Tongue (tissue), 3 donors: ENCODE measurements at places on chromosomes 6 and 20. TPM values are rescaled to one million over a fixed set of nuclear protein-coding genes. Genes with fewer than 3 reads are reported as not detected.

GRCh38 chr6:5617179-5617578 lies 355.9 kb downstream of the FARS2 start:
- DNase-seq: peak; percentile 19

- no peak for DNase-seq
Measured at GRCh38 chr20:15627501-15627903, 945.7 kb downstream of the KIF16B start.

DNA sequence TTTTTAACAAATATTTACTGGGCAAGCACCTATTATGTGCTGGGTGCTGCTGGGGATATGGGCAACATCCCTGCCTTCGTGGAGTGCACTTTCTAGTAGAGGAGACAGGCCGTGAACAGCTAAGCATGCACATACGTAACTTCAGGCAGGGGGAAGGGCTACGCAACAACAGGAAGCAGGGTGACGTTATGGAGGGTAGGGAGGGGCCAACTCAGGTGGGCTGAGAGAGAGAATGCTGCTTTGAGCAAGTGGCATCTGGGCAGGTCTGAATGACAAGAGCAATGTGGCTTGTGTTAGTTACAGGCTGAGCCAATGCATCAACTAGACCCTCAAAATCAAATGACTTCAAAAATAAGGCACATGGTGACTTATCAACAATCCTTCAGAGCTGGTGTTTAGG lies 112.1 kb downstream of the CDC5L start:
- DNase-seq: no peak

- no peak for DNase-seq
Measured at GRCh38 chr6:107120404-107120803, 5.1 kb upstream of the BEND3 start.

DNA sequence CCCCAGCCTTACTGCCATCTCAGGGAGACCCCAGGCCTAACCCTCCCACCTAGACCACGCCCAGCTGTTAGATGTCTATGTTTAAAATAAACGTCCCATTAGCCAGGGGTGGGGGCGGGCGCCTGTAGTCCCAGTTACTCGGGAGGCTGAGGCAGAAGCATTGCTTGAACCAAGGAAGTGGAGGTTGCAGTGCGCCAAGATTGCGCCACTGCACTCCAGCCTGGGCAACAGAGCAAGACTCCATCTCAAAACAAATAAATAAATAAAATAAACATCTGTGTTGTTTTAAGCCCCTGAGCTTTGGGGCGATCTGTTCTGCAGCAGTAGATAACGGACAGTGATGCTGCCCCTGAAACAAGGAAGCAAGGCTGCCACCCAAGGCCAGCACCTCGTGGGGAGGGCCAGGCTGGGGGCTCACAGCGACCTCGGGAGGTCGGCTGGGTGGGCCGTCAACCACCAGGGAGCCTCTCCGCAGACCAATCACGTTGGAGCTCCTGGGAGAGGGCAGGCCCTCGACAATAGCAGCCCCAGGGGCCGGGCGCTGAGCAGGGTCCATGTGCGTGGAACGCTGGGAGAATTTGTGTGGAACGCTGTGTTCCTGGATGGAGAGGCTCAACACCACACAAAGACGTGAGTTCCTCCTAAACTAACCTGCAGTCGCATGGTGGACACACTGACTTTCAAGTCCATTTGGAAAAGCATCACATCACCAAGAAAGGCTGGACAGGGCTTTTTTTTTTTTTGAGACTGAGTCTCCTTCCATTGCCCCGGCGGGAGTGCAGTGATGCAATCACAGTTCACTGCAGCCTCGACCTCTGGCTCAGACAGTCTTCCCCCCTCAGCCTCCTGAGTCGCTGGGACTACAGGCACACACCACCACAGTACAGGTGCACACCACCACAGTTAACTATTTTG lies 1.0 kb upstream of the HELZ2 start:
- no peak for DNase-seq

- peak; percentile 59 for DNase-seq
Measured at GRCh38 chr6:21998582-21998981, 298.3 kb downstream of the PRL start.

DNA sequence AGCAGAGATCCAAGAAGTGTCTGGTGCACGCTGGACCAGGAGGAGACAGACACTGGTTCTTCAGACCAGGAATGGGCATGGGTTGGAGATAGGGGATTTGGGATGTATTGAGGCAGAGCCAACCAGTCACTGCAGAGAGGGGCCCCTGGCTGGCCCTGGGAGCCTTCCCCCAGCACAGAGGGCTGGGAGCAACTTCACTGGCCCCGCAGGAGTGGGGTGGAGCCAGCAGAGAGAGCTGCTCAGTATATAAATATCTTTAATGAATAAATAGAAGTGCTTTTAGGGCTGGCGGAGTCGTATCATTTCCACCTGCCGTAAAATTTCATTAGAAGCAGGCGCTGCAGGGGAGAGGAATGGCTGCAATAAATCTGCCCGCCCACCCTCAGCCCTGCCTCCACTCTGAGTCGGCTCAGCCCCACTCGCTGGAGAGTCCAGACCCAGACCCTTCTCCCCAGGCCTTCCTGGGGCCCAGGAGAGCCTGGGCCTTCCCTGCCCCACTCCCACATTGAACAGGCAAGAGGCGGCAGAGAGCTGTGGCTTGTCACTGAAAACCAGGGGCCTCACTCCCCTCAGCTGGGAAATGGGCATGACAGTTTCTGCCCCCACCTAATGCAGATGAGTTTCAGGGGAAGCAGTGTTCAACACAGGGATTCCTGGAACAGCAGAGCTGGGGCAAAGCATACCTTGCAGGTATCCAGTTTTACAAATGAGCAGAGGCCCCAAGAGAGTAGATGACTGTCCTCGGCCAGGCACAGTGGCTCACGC lies 23.9 kb upstream of the VSTM2L start:
- peak; percentile 62 for DNase-seq

DNA sequence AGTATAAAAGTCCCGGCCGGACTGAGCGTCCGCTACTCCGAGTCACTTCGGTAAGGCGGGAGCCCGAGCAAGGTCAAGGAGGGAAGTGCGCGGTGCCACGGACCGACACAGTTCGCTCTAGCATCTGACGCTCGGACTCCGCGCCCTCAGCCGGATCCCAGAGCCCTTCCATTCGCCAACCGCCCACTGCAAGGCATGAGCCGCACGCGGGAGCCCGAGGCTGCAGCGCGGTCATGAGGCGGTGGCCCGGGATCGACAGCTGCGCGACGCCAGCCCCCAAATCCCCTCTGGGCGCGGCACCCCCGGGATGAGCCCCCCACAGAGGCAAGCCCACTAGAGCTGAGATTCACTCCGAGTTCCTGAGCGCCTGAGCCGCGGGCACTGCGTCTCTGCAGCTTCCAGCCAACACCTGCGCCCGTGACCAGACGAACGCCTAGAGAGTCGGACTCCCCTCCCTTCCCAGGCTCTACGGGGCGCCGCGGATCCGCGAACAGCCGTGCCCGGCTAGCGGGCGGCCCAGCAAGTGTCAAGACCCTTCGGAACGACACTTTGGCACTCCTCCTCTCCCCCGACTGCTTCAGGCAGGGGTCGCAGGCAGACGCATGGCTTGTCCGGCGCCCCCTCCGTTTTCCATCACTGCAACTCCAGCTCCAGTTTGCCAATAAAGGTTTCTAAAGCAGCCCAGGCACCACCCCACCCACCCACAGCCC lies 725 bp upstream of the ISM1 start:
- DNase-seq: peak; percentile 61

DNA sequence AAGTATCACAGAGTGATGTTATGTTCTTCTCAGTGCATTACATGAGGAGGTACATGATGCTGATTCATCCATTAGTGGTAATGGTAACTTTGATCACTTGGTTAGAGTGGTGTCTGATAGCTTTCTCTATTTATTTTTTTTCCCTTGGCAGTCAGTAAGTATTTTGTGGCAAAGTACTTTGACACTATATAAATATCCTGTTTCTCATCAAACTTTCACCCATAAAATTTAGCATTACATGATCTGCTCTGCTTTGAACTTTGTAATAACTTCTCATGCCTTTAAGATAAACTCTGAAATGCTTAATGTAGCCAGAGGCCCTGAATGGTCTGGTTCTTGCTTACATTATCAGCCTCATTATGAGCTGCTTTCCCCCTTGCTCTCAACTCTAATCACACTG lies 127.9 kb downstream of the MBOAT1 start:
- DNase-seq: no peak

- no peak for DNase-seq
Measured at GRCh38 chr6:99602520-99603420, 3.9 kb upstream of the PRDM13 start.

- no peak for DNase-seq
Measured at GRCh38 chr6:89144354-89144906, 1.4 kb upstream of the PM20D2 start.

GRCh38 chr6:121436274-121436857 lies 920 bp downstream of the GJA1 start:
- peak; percentile 57 for DNase-seq

SNPH gene
- total RNA-seq: 5.7 TPM

DNA sequence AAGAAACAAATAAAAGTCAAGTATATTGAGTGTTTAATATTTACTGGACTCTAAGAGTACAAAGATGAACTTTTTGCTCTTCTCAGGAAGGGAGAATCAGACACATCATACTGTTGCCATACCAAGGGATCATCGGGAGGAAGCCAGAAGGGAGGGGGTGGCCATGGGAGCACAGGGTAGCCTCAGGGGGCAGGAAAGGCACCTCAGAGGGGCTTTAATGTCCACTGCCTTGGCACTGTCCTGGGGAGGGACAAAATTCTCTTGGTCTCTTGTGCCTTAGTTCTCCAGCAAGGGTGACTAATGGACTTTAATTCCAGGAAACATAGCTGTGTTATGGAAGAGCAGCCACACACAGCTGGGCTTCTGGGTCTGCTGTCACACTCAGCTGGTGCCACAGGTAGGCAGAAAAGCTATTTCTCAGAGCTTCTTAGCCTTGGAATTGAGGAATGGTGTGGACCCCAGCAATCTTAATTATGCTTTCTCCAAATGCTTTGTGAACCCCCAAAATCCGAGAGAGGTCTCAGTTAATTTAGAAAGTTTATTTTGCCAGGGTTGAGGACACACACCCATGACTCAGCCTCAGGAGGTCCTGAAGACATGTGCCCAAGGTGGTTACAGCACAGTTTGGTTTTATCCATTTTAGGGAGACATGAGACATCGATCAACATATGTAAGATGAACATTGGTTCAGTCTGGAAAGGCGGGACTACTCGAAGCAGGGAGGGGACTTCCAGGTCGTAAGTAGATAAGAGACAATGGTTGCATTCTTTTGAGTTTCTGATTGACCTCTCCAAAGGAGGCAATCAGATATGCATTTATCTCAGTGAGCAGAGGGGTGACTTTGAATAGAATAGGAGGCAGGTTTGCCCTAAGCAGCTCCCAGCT lies 53.2 kb downstream of the MRAP2 start:
- DNase-seq: no peak

GRCh38 chr6:11211254-11211653 lies 21.2 kb downstream of the NEDD9 start:
- DNase-seq: no peak

DNA sequence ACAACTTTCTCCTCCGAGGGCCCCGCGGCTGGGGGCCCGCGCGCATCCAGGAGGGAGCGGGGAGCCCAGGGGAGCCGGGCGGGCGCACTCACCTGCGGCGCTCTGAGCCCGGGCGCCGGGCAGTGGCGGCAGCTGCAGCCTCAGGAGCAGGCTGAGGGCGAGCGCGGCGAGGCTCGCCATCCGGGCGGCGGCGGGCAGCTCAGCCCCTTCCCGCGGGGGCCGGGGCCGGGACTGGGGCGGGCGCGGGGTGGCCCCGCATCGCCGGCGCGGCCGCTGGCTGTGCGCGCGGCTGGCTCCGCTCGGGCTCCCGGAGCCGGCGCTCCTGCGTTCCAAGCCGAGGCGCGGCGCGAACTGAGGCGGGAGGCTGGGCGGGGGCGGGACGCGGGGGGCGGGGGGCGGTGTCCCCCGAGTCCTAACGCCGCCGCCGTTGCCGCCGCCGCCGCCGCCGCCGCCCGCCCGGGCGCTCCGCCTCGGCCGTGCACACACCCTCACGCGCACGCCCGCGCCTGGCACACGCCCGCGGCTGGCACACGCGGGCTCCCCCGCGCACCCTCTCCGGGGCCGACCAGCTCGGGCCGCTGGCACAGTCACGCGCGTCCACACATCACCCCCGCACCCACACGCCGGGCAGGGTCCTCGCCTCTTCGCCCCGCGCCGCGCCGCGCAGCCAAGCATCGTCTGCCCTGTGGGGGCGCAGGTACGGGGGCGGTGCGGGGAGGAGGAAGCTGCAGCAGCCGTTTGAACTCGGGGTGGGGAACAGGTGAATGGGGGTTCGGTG lies at the start of gene PTPRT:
PTPRT (minus strand) TSS at position 353 of the 778 bp plus-strand sequence; CDS start at position 180, 173 bp downstream.
- no peak for DNase-seq

DNA sequence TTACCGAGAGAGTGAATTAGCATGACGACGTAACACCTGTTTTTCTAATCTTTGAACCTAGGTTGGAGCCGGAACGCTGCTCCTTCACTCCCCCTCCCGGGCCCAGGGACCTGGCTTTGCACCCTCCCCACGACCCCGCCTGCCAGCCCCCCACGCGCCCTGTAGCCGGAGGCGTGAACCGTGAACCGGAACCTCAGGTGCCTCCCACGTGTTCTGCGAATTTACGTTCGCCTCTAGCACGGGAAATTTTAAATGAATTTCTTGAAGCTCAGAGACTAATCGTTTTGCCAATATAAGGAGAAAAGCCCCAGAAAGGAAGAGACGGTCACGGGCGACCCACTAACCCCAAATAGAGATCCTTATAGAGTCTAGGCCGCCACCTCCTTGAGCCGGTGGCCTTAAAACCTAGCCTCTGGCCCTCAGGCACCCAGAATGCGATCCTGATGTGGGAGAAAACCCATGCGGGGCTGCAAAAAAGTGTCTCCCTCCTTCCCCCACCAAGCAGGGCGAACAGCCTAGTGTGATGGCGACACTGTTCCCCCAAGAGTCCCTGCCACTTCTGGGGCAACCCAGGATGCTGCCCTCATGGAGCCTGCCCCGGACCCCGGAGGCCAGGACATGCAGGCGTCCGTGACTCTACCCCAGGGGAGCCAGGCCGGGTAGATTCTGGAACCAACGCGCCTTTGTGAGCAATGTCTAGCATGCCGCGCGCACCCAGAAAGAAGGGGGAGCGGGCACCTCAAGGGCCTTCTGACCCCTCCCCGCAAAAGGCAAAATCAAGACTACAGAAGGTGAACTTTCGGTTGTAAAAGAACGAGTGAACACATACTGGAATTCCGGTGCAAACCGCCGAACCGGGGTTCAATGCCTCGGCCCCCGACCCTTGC lies 2.7 kb upstream of the SIM1 start:
- no peak for DNase-seq

DNA sequence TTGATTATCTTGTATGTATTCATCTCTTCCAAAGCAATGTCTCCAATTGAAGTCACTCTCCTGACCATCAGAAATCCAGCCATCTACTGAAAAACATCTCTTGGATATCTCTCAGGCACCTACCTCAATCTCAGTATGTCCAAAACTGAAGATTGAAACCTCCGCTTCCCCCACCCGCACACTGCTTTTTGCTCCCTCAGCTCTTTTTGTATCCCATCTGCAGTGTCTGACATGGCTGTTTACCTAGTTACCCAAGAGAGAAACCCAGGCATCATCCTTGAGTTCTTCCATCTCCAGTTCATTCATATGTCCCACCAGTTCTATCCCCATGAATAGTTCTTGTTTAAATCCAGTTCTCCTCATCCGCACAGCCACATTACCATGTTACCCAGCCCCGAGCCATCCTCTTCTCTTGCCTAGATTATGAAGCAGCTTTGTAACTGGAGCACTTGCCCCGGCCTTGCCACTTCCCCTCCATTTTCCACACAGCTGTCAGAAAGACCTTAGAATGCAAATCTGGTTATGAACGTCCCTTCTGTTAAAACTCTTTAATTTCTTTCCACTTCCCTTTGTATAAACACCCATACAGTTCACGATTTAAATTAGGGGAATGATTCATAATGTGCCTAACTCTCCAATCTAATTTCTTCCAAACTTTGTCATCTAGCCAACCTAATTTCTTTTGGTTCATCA lies 40.5 kb upstream of the GCLC start:
- DNase-seq: peak; percentile 13
